ENCODE measurements at places on chromosomes 12 and 14. TPM values are rescaled to one million over a fixed set of nuclear protein-coding genes. Genes with fewer than 3 reads are reported as not detected.

CALM1 gene
- total RNA-seq: 90.9 TPM

USP44 gene
- total RNA-seq: 1.8 TPM

PIWIL1 gene
- total RNA-seq: not detected

PSMA6 gene
- total RNA-seq: 230 TPM

MPHOSPH9 gene
- total RNA-seq: 19.1 TPM

ASIC1 gene
- 14.3 TPM for total RNA-seq
